ENCODE measurements at places on chromosomes 13 and 19.

DNA sequence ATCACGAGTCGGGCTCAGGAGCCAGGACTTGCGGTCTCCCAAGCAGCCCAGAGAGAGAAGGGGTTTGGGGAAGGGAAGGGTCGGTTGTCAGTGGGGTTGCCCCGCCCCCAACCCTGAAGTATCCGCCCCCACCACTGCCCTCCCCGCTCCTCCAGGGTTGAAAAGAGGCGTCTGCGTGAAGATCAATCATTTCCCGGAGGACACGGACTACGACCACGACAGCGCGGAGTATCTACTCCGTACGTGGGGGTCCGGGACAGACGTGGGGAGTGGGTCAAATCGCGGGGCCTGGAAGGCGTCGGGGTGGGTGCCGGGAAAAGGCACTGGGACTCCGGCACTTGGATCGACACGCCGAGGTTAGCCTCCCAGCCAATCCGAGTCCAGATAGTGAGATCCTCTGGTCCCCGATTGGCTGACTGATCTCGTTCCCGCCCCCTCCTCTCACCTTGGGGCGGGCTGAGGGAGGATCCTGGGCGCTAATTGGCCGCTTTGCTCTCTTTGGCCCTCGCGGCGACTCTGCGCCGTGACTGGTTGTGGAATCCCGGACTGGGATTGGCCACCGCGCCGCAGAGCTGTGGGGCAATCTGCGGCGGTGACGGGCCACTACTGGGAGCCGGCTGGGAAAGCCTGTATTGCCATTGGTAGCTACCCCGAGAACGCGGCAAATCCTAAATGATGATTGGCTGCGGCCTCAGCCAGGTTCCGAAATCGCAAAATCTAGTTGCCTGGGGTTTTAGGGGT is 13.3 kb upstream of the CACNG6 start:
- DNase-seq, result peak; percentile 61

DNA sequence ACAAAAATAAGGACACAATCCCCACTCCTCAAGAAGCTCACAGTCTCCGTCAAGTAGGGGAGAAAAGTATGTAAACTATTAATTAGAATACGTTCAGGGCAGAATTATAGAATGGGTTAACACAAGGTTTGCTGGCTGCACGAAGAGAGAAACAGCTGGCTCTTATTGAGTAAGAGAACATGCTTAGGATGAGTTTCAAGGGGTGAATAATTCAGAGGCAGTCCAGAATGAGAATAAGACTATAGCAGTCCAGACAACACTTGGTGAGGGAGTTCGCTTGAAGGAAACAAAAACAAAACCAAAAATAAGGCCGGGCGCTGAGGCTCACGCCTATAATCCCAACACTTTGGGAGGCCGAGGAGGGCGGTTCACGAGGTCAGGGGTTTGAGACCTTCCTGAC is 61.9 kb downstream of the THSD1 start:
- no peak for DNase-seq

GRCh38 chr13:52405767-52406494 is at the start of gene THSD1:
Gene THSD1 (minus strand): TSS chr13:52406172. CDS start chr13:52402600, 3,572 bp downstream.
- peak; percentile 26 for DNase-seq

GRCh38 chr19:39183104-39183503 is 13.7 kb upstream of the NCCRP1 start:
- no peak for DNase-seq

DNA sequence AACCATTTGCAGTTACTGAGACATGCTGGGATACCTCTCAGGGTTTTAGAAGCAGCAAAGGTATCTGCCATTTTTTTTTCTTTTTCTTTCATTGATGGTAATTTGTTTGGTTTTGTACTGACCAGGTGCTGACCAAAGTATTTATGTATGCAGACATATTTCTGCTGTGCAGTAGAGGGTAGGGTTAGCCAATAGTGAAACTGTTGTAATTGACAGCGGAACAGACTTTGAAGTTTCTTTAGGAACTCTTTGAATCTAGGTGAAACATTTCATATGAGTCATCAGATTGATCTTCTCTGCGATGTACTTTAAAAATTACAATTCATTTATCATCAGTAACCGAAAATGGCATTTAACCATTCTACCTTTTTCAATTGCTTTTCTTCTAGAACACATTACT is 63.0 kb downstream of the ITGBL1 start:
- no peak for DNase-seq

DNA sequence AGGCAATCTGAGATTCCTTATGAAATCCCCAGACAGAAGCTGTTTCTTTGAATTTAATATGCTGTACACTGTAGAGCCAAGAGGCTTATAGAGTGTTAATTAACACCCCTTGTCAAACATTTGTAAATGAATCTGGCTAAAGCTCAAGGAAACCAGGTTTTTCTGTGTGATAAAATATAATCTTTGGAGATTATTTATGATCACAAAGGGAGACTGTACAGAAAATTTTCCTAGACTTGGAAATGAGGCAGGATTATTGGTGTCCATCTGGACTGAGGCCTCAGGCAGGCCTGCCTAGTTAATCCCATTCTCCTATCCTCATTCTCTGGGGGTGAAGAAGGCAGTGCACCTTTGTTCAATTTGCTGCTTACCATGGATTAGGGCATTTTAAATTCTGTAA is 17.8 kb downstream of the KL start:
- DNase-seq, result no peak

GRCh38 chr19:10501971-10502523 is 1.1 kb downstream of the KEAP1 start:
- DNase-seq, result peak; percentile 51

- DNase-seq, result no peak
Measured at GRCh38 chr13:25059958-25060357, 36.0 kb upstream of the PABPC3 start.

DNA sequence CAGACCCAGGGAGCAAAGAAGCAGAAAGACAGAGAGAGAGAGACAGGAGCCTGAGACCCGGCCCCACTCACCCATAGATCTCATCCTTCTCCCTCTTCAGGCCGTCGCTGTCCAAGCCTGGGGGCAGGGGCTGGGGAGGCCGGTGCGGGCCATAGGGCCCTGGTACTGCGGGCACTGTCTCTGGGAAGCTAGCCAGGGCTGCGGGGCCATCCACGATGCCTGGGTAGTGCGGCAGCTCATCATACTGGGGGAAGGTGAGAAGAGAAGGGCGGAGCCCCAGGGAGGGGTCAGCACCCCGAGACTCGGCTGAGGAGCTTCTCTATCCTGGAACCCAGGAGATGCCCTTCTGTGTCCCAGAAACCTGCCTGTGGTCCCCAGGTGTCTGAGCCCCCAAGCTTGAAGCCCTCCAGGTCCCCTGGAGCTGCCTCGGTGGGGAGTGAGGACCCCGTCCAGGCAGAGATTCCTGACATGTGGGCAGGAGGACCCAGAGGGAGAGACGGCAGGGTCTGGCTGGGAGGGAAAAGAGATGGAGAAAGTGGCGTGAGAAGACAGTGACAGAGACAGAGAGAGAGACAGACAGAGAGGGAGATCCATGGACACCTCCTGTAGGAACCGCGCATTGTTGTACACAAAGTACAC is 2.1 kb downstream of the MEIS3 start:
- no peak for DNase-seq

GRCh38 chr19:960020-960419 is 24.1 kb upstream of the WDR18 start:
- DNase-seq, result no peak

DNA sequence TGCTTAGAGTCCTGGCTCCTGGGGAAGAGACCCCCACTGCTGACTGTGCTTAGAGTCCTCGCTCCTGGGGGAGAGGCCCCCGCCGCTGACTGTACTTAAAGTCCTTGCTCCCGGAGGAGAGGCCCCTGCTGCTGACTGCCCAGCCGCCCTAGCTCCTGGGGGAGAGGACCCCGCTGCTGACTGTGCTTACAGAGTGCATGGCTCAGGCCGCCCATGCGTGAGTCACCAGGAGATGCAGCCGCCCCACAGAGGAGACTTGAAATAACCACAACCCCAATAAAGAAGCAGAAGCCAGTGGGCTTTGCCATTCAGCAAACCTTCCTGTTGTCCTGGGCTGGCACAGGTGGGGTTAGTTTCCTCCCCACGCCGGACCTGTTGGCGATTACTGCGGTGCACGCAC is 79.2 kb upstream of the C13orf46 start:
- DNase-seq, result peak; percentile 65

DNA sequence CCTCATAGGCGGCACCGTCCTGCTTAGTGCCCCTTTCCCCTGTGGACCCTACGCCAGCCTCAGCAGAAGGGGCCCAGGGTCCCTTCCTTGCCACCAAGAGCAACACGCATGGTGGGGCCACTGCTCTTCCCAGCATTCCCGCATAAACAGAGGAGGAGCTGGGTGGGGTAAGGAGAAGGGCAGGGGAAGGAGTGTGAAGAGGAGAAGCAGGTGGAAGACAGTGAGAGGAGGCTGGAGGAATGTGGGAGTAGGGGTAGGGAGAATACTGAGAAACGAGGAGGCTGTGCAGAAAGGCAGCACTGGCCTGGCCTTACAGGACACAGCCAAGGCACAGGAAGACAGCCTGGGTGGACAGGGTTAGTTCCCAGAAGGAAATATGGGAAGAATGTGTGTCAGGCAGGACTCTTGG is 43.9 kb downstream of the ZNF331 start:
- DNase-seq, result no peak

GRCh38 chr13:65866138-65866537 is 1364.0 kb downstream of the PCDH9 start:
- no peak for DNase-seq

DNA sequence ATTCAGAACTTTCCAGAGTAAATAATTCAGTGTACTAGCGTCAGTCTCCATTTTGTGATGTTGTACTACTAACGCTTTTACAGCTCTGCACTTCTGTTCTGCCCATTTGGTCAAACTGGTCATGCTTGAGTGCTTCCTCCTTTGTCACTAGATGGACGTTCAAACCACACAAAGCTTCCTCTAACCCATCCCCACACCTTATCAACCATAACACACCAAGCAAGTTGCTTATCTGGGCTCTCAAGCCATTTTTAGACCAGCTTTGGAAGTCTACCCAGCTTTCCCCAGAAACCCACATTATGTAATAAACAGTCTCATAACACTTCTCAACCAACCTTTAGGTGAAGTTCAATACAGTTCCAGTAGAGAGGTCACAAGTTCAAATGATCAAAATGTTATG is 2.3 kb upstream of the ZNF347 start:
- no peak for DNase-seq

GRCh38 chr13:85608255-85608829 is 190.9 kb downstream of the SLITRK6 start:
- no peak for DNase-seq

GRCh38 chr13:79492313-79492798 is 11.4 kb downstream of the NDFIP2 start:
- DNase-seq, result peak; percentile 44

DNA sequence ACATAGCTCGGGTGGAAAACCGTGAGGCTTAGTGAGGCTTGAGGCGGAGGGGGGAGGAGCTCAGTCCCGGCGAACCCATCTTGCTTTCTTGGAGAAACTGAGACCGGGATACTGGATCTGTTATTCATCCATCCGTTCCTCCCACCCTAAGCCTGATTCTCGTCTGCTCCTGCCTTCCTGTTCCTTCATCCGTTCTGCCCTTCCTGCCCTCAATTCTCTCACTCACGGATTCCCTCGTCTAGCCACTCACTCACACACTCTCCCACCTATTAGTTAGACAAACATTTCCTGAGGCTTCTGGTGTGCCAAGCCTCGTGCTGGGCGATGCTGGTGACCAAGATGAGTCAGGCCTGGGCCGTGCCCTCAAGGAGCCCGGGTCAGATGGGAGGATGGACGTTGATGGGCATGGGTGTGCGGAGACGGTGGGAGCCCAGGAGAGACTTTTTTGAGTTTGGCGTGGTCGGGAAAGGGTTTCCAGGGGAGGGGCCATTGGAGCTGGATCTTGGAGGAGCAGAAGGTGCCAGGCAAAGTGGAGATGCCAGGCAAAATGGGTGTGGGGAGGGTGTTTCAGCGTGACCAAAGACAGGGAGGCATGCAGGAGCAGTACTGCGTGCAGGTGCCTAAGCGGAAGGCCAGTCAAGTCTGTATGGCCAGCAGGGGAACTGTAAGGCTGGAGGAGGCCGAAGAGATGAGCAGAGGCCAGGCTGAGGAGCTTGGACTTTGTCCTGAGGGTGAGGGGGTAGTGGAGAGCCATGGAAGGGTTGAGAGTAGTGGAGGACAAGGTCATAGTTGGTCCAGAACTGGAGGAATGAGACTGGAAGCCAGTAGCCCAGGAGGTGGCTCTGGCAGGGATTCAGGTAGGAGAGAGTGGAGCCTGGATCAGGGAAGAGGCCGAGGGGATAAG is 7.4 kb upstream of the CNFN start:
- DNase-seq, result no peak

GRCh38 chr19:50551715-50552187 is 16.5 kb downstream of the LRRC4B start:
- DNase-seq, result no peak

DNA sequence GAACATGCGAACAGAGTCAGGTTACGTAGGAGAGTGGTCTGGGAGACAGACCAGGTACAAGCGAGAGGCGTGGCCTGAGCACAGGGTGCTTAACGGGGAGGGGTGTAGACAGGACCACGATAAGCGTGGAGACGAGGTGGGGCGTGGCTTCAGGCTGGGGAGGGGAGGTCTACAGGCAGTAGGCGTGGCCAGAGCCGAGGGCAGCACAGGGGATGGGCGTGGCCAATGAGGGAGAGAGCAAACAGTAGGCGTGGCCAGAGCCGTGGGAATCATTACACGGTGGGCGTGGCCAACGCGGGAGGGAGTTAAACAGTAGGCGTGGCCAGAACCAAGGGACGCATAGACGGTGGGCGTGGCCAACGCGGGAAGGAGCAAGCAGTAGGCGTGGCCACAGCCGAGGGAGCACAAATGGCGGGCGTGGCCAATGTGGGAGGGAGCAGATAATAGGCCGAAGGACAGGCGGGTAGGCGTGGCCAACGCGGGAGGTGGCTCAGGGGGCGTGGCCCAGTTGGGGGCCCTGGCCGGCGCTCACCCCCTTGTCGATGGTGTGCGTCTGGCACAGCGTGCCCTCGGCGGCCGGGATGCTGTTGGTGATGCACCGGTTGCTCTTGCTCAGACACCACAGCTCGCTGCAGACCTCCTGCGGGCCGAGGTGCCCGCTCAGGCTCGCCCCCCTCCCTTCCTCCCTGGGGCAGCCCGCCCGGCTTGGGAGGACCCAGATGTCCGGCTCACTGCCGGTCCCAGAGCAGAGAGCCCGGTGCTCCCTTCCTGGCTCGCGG is 15.2 kb upstream of the MYO1F start:
- DNase-seq, result peak; percentile 93

DNA sequence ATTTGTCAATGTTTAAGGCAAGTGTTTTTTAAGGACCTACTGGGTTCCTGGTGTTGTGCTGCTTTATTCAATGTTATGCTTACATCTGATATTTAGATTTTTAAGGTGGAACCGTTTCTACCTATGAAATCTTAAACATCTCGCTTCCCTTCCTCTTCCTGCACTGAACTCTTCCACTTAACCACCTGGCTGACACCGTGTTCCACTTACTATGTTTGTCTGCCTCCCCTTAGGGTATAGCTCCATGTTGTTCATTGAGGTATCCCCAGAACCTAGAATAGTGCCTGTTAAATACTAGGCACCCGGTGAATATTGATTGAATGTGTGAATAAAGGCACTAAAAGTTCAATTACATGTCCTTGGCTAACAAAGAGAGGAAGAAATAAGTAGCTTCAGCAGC is 104.9 kb downstream of the RNF17 start:
- DNase-seq, result no peak

DNA sequence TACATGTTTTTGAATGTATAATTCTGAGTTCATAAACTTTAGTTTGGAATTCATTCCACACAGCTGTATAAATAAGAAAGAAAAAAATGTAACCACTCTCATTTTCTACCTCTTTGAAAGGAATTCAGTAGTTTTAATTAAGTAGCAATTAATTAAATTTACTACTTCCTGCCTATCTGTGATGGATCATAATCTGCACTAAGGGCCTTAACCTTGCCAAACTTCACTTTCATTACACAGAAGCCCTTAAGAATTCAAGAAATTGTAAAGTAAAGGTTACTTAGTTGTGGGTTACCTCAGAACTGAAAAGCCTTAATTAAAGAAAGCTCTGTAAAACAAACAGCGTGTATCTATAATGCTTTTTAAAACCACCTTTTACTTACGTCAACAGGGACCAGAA is 111.9 kb upstream of the FBXL3 start:
- DNase-seq, result no peak
